IPS DF 6.9 (cell line): ENCODE measurements at places on chromosomes 5 and 9.

DNA sequence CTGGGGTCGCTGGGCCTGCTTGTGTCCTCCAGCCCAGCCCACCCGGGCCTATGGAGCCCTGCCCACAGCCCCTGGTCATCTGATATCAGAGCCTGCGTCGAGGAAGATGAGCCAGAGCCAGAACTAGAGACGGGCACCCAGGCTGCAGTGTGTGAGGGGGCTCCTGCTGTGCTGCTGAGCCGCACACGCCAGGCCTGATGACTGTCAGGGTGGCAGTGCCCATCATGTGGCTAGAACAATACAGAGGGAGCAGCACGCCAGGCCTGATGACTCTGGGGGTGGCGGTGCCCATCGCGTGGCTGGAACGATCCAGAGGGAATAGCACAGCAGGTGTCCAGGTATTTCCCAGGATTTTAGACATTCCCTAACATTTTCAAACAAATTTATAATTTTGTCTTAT is 9.2 kb upstream of the LRRC14B start:
- no peak overlapping the region for H3K4me3 ChIP-seq
- no peaks in the 10 kb centered on the region for H3K4me1 ChIP-seq
- no peak for DNase-seq
- H3K27ac ChIP-seq = no peak overlapping the region
- peaks cover 14% of the 10 kb centered on the region; the same call in 1 of the 2 replicates for H3K36me3 ChIP-seq
- no peaks in the 10 kb centered on the region for H3K27me3 ChIP-seq

GRCh38 chr5:175718401-175719108 is 60.7 kb downstream of the HRH2 start:
- no peak for DNase-seq
- no peaks in the 10 kb centered on the region for H3K4me1 ChIP-seq
- H3K27ac ChIP-seq = no peak overlapping the region
- H3K27me3 ChIP-seq = no peaks in the 10 kb centered on the region
- no peaks in the 10 kb centered on the region for H3K36me3 ChIP-seq

DNA sequence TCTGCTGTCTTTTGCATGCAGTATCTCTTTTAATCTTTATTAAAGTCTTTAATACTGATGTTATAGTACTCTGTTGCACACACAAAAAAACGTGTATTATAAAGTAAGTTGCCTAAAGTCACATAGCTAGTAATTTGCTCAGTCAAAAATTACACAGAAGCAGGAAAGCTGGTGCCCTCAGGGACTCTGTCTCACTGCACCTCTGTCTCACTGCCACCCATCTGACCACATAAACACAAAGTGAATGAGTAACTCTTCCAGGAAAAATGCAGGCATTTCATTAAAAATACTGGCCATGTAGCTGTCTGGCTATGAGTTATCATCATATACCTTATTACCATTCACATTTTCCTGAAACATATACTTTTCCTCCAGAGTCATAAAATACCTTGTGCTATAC is 591.7 kb downstream of the CSNK1G3 start:
- DNase-seq = no peak
- H3K4me1 ChIP-seq = no peaks in the 10 kb centered on the region
- no peak overlapping the region for H3K4me3 ChIP-seq
- no peak overlapping the region for H3K27ac ChIP-seq

DNA sequence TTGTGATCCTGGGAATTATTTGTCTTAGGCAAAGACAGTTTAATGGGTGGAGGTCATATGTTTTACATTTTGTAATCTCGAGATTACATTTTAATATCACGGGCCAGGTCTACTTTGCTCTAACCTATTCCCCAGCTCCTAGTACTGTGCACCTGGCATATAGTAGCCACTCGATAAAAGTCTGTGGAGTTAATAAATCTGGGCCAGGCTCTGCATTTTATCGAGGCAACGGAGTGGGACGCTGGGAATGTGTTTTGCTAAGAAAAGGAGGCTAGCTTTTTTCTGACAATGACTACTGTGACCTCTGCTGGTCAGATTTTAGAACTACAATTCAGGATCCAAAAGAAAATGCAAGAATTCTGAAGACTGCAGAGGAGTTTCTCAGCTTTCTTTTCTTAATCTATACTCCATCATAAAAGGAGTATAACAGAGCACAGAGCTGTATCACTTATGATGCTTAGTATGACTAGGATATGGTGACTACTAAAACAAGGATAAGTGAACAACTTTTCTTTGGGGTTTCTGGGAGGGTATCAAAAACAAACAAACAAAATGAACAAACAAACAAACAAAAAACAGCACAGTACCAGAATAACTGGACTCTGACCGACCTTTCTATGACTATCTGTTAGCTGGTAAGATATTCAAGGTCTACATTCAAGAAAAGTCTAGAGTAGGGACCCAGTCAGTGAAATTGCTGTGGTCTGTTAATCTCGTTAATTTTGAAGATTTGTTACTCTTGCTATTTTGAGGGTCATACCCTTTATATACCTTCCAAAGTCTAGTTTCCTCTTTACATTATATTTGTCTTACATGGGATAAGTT is 46.1 kb upstream of the CER1 start:
- DNase-seq = peak; percentile 60
- H3K36me3 ChIP-seq = no peaks in the 10 kb centered on the region
- no peak overlapping the region for H3K27ac ChIP-seq
- no peaks in the 10 kb centered on the region for H3K4me1 ChIP-seq

- no peaks in the 10 kb centered on the region for H3K36me3 ChIP-seq
- no peak for DNase-seq
- no peaks in the 10 kb centered on the region for H3K4me1 ChIP-seq
- no peaks in the 10 kb centered on the region for H3K27me3 ChIP-seq
- H3K27ac ChIP-seq = no peak overlapping the region
These were observed 309.6 kb upstream of the RFX3 start for GRCh38 chr9:3835393-3835792.

DNA sequence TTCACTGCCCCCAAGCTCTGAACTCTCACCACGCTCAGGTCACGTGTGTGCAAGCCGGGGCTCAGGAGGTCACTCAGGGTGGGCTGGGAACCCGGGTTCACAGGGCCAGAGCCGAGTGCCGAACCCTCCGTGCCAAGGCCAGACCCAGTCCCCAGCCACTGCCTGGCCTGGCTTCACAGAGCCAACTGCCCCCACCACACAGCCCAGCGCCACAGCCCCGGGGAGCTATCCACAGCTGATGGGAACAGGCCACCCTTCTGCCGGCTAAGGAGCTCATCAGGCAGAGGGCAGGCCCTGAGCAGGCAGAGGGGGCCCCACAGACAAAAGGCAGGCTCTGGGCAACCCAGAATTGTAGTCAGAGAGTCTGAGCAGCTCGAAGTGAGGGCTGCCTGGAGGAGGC is 117.0 kb downstream of the VAV2 start:
- no peaks in the 10 kb centered on the region for H3K27me3 ChIP-seq
- H3K27ac ChIP-seq = no peak overlapping the region
- H3K36me3 ChIP-seq = no peaks in the 10 kb centered on the region
- H3K4me3 ChIP-seq = no peak overlapping the region
- DNase-seq = no peak
